ENCODE measurements at places on chromosomes 1 and 21. TPM values are rescaled to one million over a fixed set of nuclear protein-coding genes. Genes with fewer than 3 reads are reported as not detected.

GRCh38 chr1:54124472-54124871 is 28.3 kb downstream of the CDCP2 start:
- peaks cover 24% of the 10 kb centered on the region for H3K27me3 ChIP-seq
- no peak for DNase-seq
- H3K36me3 ChIP-seq: no peaks in the 10 kb centered on the region
- no peaks in the 10 kb centered on the region for H3K4me1 ChIP-seq
- H3K4me3 ChIP-seq: no peak overlapping the region

Gene FCAMR
- not detected for polyA plus RNA-seq

GRCh38 chr1:42753070-42753469 is 13.0 kb upstream of the CLDN19 start:
- H3K27ac ChIP-seq: no peak overlapping the region
- H3K4me1 ChIP-seq: peaks cover 6% of the 10 kb centered on the region
- H3K27me3 ChIP-seq: no peaks in the 10 kb centered on the region
- no peak overlapping the region for H3K4me3 ChIP-seq
- DNase-seq: no peak

Gene SIK1
- polyA plus RNA-seq: 3.8 TPM

Gene GJA8
- not detected for polyA plus RNA-seq

DNA sequence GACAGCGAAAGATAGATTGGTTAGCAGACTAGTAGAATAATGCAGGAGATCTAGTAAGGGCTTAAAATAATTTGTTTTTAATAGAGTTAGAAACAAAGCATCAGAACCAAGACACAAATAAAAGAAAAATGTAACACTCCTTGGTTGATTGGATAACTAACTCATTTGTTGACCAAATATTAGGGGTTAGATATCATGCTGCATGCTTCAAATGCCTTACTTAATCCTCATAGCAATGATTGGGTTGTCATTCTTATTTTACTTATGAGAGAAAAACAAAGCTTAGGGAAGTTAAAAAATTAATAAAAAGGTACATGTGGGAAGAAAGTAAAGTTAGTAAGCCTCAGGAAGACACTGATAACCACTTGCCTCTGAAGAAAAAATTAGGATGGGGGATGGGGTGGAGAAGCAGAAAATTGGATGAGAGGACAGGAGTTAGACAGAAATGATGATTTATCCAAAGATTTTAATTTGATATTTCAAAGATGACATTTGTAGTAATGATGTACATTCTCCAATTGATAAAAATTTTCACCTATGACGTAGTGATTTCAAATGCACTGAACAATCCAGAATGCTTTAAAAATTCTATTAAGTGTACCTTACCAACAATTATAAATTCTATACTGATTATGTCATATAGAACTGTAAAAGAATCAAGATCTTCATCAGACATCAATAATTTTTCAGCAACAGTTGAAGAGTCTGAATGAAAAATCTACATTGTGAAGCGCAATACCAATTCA is 374.7 kb downstream of the COL11A1 start:
- H3K4me1 ChIP-seq: no peaks in the 10 kb centered on the region
- H3K27me3 ChIP-seq: no peaks in the 10 kb centered on the region

GRCh38 chr1:231836227-231836893 is 209.8 kb downstream of the DISC1 start:
- no peak for DNase-seq
- H3K4me1 ChIP-seq: no peaks in the 10 kb centered on the region
- peaks cover 4% of the 10 kb centered on the region for H3K36me3 ChIP-seq
- H3K27me3 ChIP-seq: peaks cover 4% of the 10 kb centered on the region
- H3K27ac ChIP-seq: no peak overlapping the region

Gene FAM131C
- not detected for polyA plus RNA-seq

- no peak for DNase-seq
- H3K27me3 ChIP-seq: no peaks in the 10 kb centered on the region
- no peak overlapping the region for H3K4me3 ChIP-seq
Observed at GRCh38 chr1:210616356-210616755, 287.7 kb downstream of the HHAT start.

Gene CBS
- not detected for polyA plus RNA-seq

Gene MYOM3
- polyA plus RNA-seq: not detected

- peaks cover 17% of the 10 kb centered on the region for H3K36me3 ChIP-seq
- peak overlapping the region; percentile 82 for H3K27ac ChIP-seq
- H3K4me3 ChIP-seq: no peak overlapping the region
Observed at GRCh38 chr21:44093761-44094160, 13.4 kb upstream of the PWP2 start.

DNA sequence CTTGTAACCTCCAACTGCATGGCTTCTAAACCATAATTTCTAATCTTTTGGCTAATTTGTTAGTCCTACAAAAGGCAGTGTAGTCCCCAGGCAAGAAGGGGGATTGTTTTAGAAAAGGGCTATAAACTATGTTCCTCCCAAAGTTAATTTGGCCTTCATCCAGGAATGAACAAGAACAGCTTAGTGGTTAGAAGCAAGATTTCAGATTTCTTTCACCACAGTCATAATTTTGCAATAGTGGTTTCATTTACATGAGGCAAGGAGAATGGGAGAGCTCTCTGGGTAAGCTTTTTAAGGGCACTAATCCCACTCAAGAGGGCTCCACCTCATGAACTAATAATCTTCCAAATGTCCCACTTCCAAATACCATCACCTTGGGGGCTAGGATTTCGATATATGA is 1353.9 kb downstream of the NCAM2 start:
- H3K4me1 ChIP-seq: no peaks in the 10 kb centered on the region
- H3K4me3 ChIP-seq: no peak overlapping the region

GRCh38 chr1:89610457-89611011 is 22.4 kb upstream of the LRRC8C start:
- H3K36me3 ChIP-seq: peaks cover 6% of the 10 kb centered on the region
- H3K4me3 ChIP-seq: no peak overlapping the region
- H3K27ac ChIP-seq: peak overlapping the region; percentile 32
- H3K4me1 ChIP-seq: peaks cover 28% of the 10 kb centered on the region
- DNase-seq: no peak

Gene TMPRSS15
- 0.26 TPM for polyA plus RNA-seq

GRCh38 chr21:41895643-41896493 is 16.7 kb upstream of the PRDM15 start:
- peaks cover 13% of the 10 kb centered on the region for H3K4me1 ChIP-seq
- peaks cover 10% of the 10 kb centered on the region for H3K36me3 ChIP-seq
- H3K27ac ChIP-seq: peak overlapping the region; percentile 66

GRCh38 chr21:43370888-43371570 is 55.9 kb downstream of the SIK1 start:
- no peak for DNase-seq
- H3K36me3 ChIP-seq: no peaks in the 10 kb centered on the region
- no peak overlapping the region for H3K4me3 ChIP-seq
- peaks cover 29% of the 10 kb centered on the region for H3K4me1 ChIP-seq
- no peaks in the 10 kb centered on the region for H3K27me3 ChIP-seq
- peak overlapping the region; percentile 33 for H3K27ac ChIP-seq

DNA sequence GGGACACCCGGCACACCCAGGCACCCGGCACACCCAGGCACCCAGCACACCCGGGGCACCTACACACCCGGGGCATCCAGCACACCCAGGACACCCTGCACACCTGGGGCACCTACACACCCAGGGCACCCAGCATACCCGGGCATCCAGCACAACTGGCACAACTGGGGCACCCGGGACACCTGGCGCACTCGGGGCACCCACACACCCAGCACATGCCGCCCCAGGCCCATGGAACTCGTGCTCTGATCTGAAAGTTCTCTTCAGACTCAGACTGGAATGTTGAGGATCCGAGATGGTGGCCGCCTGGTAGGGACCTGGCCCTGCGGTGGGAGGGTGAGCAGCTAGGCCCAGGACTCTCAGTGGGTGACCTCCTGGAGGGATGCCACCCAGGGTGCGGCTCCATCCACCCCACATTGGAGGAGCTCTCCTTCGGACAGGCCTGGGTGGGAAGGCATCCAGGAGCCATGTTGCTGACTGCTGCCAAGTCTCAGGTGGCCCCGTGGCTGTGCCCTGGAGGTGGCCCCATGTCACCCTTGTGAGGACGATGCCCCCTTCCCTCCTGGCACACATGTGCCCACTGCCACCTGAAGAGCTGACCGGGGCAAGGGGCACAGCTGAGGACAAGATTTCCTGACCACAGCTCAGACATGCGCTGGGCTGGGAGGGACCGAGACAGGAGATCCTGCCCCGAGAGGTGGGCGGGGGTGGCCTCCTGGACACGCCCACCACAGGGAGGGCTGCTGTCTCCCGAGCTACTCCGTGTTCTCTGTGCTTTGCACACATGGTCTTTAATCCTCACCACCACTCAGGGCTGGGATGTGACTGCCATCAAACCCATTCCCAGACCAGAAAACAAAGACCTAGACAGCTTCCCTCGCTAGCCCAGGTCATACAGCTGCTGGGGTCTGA is 37.0 kb downstream of the UBE2G2 start:
- no peaks in the 10 kb centered on the region for H3K27me3 ChIP-seq
- peaks cover 7% of the 10 kb centered on the region for H3K4me1 ChIP-seq
- peaks cover 13% of the 10 kb centered on the region for H3K36me3 ChIP-seq
- no peak overlapping the region for H3K4me3 ChIP-seq

GRCh38 chr1:11913291-11913690 is 12.9 kb downstream of the KIAA2013 start:
- DNase-seq: no peak
- no peak overlapping the region for H3K4me3 ChIP-seq
- peaks cover 26% of the 10 kb centered on the region for H3K4me1 ChIP-seq
- H3K36me3 ChIP-seq: no peaks in the 10 kb centered on the region
- H3K27me3 ChIP-seq: no peaks in the 10 kb centered on the region

DNA sequence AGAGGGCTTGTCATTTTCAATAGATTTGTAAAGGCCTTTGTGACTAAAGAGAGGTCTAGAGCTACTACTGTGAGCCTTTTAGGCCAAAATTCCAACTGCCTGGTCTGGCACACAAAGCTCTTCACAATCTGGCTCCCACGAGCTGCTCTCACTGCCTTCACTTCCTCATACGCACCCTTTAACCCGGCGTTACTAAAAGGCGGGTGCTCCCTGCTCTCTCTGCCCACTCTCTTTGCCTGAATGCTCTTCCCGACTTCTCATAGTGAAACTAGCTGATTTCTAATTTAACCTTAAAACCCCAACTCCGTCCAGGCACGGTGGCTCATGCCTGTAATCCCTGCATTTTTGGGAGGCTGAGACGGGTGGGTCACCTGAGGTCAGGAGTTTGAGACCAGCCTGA is 14.2 kb downstream of the BSDC1 start:
- no peak overlapping the region for H3K4me3 ChIP-seq
- peaks cover 36% of the 10 kb centered on the region for H3K36me3 ChIP-seq
- H3K27ac ChIP-seq: no peak overlapping the region
- H3K27me3 ChIP-seq: no peaks in the 10 kb centered on the region

DNA sequence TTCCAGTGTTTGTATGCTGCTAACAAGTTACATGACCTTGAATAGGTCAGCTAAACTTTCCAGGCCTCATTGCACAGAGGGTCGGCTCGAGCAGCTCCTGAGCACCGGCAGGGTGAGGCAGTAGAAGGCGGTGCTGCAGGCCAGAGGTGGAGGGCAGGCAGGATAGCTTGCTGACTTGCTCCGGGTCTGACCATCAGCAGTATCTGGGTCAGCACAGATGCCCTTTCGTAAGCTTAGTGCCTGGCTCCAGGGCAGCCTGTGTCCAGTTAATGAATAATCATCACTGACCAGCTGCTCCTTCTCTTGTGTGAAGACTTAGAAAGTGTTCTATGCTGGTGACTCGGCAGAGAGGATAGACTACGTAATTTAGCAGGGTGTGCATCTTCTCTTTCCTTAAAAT is 6.9 kb downstream of the MAPKAPK2 start:
- no peak overlapping the region for H3K4me3 ChIP-seq
- peaks cover 10% of the 10 kb centered on the region for H3K36me3 ChIP-seq
- DNase-seq: no peak
- peak overlapping the region; percentile 69 for H3K27ac ChIP-seq

DNA sequence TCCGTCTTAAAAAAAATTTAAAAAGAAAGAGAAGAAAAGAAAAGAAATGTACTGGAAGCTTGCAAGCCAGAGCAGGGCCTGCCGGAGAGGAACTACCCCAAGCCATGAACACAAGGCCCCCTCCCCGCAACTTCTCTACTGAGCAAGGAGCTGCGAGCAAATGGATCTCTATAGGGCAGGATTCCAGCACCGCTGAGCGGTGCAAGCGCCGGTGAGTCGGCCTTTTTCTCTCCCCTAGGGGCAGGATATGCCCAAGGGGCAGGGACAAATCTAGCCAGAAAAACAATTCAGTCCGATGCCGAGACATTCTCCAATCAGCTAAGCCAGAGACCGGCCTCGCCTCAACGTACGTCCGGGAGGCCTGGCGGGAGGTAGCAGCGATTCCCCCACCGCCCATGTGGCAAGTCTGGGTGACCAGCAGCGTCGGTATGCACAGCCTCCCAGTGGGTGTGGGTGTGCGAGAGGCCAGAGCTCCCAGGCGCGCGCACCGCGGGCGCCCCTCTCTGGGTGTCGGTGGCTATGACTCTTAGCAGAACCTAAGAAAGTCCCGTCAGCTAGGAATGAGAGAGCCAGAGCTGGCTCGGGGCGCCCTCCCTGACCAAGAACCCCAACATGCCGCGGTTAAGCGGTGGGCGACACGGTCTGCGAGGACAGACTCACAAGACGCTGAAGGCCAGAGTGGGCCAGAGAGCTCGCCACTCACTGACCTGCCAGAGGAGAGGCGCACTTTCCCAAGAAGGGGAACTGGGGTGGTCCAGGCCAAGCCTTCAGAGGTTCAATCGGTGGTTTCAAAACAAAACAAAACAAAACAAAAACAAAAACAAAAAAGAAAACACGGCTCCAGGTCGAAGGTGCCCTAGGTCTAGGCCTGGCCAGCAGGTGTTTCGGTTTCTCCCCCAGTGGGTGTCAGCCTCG is 1.9 kb downstream of the CSMD2 start:
- peaks cover 10% of the 10 kb centered on the region for H3K36me3 ChIP-seq
- no peak for DNase-seq
- peaks cover 12% of the 10 kb centered on the region for H3K4me1 ChIP-seq
- peak overlapping the region; percentile 44 for H3K4me3 ChIP-seq
- H3K27me3 ChIP-seq: peaks cover 48% of the 10 kb centered on the region
